ENCODE measurements at places on chromosomes 6 and 20. TPM values are rescaled to one million over a fixed set of nuclear protein-coding genes. Genes with fewer than 3 reads are reported as not detected.

The FOXF2 gene
- total RNA-seq = not detected

The SLC2A10 gene
- total RNA-seq = not detected

The PNISR gene
- 104 TPM for total RNA-seq

The ZNF311 gene
- 0.40 TPM for total RNA-seq

The MYL9 gene
- total RNA-seq = 0.31 TPM

The TRIM38 gene
- 19.5 TPM for total RNA-seq

The TP53INP2 gene
- total RNA-seq = 2.1 TPM

The SFTA2 gene
- total RNA-seq = not detected

DNA sequence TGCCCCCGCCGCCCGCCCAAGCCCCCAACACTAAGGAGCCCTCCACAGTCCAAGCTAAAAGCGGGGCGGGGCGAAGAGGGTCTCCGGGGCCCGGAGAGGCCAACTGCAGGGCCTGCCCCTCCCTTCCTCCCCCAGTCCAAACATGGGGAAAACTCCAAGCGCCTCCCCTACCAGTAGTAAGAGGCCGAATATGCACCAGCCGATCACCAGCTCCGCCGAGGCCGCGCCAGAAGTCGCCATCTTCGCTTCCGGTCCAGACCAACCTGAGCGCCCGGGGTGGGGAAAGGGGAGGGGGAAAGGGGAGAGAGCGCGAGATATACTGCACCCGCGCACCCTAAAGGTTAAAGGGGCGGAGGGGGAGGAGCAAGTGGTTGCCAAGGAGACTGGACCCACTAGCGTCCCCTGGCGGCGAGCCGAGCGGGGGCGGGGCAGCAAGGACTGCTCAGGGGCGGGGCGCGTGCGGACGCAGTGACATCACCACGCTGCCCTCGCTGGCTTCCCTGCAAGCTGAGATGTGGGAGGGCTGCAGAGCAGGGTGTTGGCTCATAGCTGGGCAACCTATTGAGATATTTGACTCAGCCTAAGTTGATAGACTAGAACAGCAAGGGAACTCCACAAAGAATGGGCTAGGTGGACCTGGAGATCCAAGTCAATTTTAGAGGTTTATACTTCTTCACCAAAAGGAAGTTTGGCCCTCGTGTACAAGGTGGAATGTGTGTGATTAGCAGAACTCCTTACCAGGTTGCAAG, at the start of gene LMBRD1:
Gene LMBRD1, minus strand, starts transcription at position 369 of the 749 bp plus-strand sequence. Its CDS starts 129 bp downstream, at position 240.
- H3K4me3 ChIP-seq = peak within 1 kb of the TSS; percentile 85
- peaks cover 39% of the 10 kb centered on the region for H3K4me1 ChIP-seq
- peak; percentile 98 for DNase-seq
- no peaks in the 10 kb centered on the region for H3K27me3 ChIP-seq
- peaks cover 14% of the 10 kb centered on the region for H3K36me3 ChIP-seq

- peak overlapping the region; percentile 98 for H3K4me3 ChIP-seq
- peaks cover 70% of the 10 kb centered on the region for H3K36me3 ChIP-seq
- DNase-seq = no peak
- H3K4me1 ChIP-seq = peaks cover 35% of the 10 kb centered on the region
Observed at GRCh38 chr6:31958412-31958740, 395 bp downstream of the NELFE start.

DNA sequence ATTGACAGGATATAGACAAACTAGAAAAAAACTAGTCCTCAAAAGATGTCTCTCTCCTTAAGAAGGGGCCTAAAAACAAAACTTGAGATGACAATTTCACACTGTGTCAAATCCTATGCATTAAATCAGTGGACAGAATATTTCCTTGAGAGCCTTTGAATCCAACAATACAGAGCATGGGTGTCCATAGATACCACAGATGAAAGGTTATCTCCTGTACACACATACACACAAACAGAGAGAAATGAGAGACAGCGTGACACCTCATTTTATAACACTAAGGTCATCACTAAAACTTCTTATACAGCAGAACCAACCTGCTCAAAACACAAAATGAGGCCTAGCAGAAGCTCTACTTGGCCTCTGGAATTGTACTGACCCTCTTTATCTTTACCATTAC, 55.5 kb downstream of the MAP7 start:
- H3K4me1 ChIP-seq = no peaks in the 10 kb centered on the region
- peaks cover 6% of the 10 kb centered on the region for H3K27me3 ChIP-seq
- H3K36me3 ChIP-seq = no peaks in the 10 kb centered on the region
- H3K4me3 ChIP-seq = no peak overlapping the region

GRCh38 chr6:124557873-124558272, 404.4 kb upstream of the RNF217 start:
- no peak overlapping the region for H3K4me3 ChIP-seq
- H3K4me1 ChIP-seq = no peaks in the 10 kb centered on the region
- no peak overlapping the region for H3K27ac ChIP-seq

GRCh38 chr20:49712996-49713752, 504 bp downstream of the B4GALT5 start:
- H3K36me3 ChIP-seq = no peaks in the 10 kb centered on the region
- peaks cover 26% of the 10 kb centered on the region for H3K4me1 ChIP-seq
- DNase-seq = peak; percentile 35

DNA sequence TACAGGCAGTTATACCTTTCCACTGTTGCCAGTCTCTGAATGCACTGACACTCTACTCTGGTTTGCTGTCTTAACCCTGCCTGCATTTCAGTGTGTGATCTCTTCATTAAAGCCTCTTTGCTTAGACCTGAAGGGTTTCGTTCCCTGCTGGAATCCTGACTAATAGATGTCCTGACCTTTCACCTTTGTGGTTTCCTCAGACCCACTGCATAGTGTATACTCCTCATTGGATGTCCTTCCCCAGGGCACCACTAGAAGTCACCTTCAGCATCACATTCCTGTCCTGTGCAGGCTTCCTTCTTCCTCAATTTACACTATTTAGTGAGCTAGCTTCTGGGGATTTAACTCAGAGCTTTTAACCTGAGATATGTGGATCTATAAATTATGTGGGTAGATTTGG, 120.6 kb downstream of the RCAN2 start:
- no peaks in the 10 kb centered on the region for H3K4me1 ChIP-seq
- H3K4me3 ChIP-seq = no peak overlapping the region
- no peaks in the 10 kb centered on the region for H3K27me3 ChIP-seq
- no peak for DNase-seq
- H3K36me3 ChIP-seq = no peaks in the 10 kb centered on the region
- H3K27ac ChIP-seq = no peak overlapping the region

- H3K36me3 ChIP-seq = no peaks in the 10 kb centered on the region
- H3K27ac ChIP-seq = no peak overlapping the region
- H3K27me3 ChIP-seq = peaks cover 41% of the 10 kb centered on the region
- no peak overlapping the region for H3K4me3 ChIP-seq
Observed at GRCh38 chr20:32024683-32025295, 14.6 kb downstream of the CCM2L start.

- H3K27me3 ChIP-seq = peaks cover 52% of the 10 kb centered on the region
- peak; percentile 45 for DNase-seq
- H3K4me3 ChIP-seq = peak overlapping the region; percentile 48
- H3K36me3 ChIP-seq = peaks cover 2% of the 10 kb centered on the region
- peak overlapping the region; percentile 84 for H3K27ac ChIP-seq
Observed at GRCh38 chr20:44011251-44011940, 96.7 kb downstream of the TOX2 start.

DNA sequence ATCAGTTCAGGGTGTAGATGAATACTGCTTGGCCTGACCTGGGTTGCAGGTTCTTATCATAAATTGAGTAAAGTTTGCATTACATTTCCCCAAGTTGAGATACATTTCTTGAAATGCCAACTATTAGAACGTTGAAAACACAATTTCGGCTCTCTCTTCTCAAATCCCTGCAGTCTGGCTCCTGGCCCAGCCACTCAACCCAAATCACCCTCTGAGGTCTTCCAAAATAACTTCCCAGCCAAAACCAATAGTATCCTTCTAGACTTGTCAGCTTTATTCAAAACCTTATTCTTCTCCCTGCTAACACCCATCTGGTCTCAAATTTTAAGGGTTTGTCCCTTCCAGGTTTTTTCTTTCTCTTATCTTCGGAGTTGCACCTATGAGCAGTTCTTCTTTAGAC, 263.6 kb downstream of the EYA4 start:
- no peak overlapping the region for H3K4me3 ChIP-seq
- H3K4me1 ChIP-seq = no peaks in the 10 kb centered on the region
- H3K36me3 ChIP-seq = no peaks in the 10 kb centered on the region
- DNase-seq = no peak

- no peaks in the 10 kb centered on the region for H3K36me3 ChIP-seq
- peaks cover 4% of the 10 kb centered on the region for H3K27me3 ChIP-seq
- no peaks in the 10 kb centered on the region for H3K4me1 ChIP-seq
- no peak overlapping the region for H3K4me3 ChIP-seq
- no peak for DNase-seq
- H3K27ac ChIP-seq = no peak overlapping the region
Observed at GRCh38 chr6:88577461-88577860, 386.0 kb downstream of the RNGTT start.

GRCh38 chr6:1130709-1131108, 181.2 kb upstream of the FOXQ1 start:
- H3K4me1 ChIP-seq = no peaks in the 10 kb centered on the region
- no peak for DNase-seq
- no peak overlapping the region for H3K27ac ChIP-seq

GRCh38 chr6:168206186-168206585, 113.4 kb downstream of the DACT2 start:
- no peaks in the 10 kb centered on the region for H3K36me3 ChIP-seq
- H3K27me3 ChIP-seq = peaks cover 7% of the 10 kb centered on the region
- no peak for DNase-seq
- no peak overlapping the region for H3K27ac ChIP-seq
- no peak overlapping the region for H3K4me3 ChIP-seq

GRCh38 chr6:87701344-87701675, 723 bp downstream of the AKIRIN2 start:
- no peak for DNase-seq
- H3K4me3 ChIP-seq = peak overlapping the region; percentile 96
- peaks cover 28% of the 10 kb centered on the region for H3K36me3 ChIP-seq

DNA sequence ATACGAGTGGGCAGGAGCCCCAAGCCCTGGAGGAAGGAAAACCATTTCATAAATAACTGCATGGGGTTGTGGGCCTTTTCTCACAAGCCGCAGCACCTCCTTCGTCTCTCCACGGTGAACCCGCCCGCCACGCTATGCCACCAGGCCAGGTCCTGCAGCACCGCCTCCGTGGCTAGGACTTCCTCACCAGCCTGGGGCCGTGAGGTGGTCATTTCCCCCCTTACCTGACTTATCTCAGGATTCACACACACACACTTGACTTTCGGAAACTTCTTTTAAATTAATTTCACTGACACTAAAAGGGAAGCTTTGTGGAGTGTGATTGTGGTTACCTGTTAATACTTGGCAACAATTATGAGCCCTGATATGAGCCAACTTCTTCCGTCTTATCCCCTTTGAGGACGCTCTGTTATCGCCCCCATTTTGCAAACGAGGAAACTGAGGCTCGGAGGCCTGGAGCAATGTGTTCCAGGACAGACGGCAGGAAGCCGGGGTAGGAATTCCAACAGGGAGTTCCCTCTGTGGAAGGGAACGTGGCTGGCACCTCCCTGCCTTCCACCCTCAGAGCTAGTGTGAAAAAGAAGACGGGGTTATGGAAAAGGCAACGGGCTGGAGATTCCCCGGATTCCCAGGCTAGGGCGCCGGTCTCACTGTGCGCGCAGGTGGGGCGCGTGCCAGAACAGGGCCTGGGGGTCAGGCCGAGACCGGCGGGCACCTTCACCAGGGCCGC, 817 bp upstream of the SLCO4A1 start:
- peak overlapping the region; percentile 88 for H3K4me3 ChIP-seq
- H3K27ac ChIP-seq = peak overlapping the region; percentile 69
- peaks cover 8% of the 10 kb centered on the region for H3K27me3 ChIP-seq
- peaks cover 28% of the 10 kb centered on the region for H3K36me3 ChIP-seq
- DNase-seq = peak; percentile 47

DNA sequence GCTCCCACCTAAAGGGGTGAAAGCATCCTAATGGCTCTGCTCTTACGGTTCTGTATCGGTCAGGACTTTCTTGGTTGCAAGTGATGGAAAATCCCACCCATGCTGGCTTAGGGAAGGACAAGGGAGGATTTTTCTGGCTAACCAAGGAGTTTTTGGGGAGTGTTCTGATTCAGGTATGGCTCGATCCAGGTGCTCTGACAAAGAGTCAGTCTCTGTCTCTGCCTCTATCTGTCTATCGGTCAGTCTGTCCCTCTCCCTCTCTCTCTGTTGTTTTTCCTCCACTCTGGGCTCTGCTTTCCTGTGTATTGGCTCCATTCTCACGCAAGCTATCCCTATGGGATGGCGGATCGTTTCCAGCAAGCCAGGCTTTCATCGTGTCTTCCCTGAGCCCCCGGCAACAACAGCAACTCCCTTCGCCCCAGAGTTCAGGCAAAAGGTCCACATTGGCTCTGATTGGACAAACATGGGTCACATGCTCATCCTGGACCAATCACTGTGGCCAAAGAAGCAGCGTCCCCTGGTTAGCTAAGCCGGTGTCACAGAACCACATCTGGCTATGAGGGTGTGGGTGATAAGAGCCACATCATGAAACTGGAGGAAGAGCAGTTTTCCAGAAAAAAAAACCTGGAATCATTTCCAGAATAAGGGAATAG, 160.3 kb downstream of the BMP7 start:
- H3K4me3 ChIP-seq = no peak overlapping the region
- H3K4me1 ChIP-seq = no peaks in the 10 kb centered on the region
- H3K27me3 ChIP-seq = no peaks in the 10 kb centered on the region

- peaks cover 14% of the 10 kb centered on the region for H3K36me3 ChIP-seq
- no peak overlapping the region for H3K4me3 ChIP-seq
- peak; percentile 1 for DNase-seq
- H3K4me1 ChIP-seq = peaks cover 4% of the 10 kb centered on the region
Observed at GRCh38 chr20:40978761-40979160, 49.9 kb upstream of the TOP1 start.

GRCh38 chr20:57395111-57395966, 4.1 kb downstream of the RBM38 start:
- peaks cover 78% of the 10 kb centered on the region for H3K4me1 ChIP-seq
